ENCODE measurements at places on chromosomes 7 and 10.

- DNase-seq: no peak
Observed at GRCh38 chr10:94006591-94007550, 13.1 kb downstream of the PLCE1 start.

GRCh38 chr7:452791-453455 is 66.7 kb downstream of the PDGFA start:
- no peak for DNase-seq

- no peak for DNase-seq
Observed at GRCh38 chr7:55348502-55348901, 16.6 kb upstream of the LANCL2 start.

GRCh38 chr7:131145026-131145425 is 182.7 kb upstream of the MKLN1 start:
- DNase-seq: no peak

DNA sequence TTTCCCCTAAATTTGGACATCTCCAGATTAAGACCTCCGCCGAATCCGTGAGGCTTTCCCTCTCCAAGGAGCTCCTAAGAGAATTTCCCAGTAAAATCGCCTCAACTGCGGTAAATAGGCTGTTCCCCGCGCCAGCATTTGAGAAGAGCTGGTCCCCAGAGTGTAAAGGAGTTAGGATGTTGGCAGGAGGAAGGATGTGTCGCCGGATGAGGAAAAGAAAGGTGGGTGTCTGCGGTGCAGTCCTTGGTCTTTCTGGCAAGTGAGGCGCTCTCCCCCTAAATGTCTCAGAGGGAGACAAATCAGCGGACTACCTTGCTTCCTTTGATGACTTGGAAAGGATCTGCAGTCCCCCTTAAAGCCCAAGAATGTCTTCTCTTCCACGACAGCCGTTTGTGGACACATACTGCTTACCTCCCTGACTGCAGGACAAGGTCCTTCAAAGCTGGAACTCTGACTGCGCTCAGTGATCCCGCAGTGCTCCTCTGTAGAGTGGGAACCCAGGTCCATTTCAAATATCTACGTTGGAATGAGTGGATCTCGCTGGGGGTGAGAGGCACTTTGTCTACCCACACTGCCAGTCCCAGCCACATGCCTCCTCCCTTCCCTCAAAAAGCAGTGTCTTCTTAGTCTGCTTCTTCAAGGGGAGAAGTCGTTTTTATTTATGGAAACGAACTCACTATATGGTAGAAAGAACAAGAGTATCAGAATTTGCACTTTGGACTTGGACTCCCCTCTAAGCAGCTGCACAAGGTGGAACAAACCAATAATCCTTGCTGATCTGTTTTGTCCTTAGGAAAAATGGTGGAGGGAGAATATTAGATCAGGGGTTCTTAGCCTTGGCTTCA is 1.1 kb upstream of the DLG5 start:
- DNase-seq: no peak

- no peak for DNase-seq
Observed at GRCh38 chr7:80721883-80722615, 83.6 kb downstream of the CD36 start.

DNA sequence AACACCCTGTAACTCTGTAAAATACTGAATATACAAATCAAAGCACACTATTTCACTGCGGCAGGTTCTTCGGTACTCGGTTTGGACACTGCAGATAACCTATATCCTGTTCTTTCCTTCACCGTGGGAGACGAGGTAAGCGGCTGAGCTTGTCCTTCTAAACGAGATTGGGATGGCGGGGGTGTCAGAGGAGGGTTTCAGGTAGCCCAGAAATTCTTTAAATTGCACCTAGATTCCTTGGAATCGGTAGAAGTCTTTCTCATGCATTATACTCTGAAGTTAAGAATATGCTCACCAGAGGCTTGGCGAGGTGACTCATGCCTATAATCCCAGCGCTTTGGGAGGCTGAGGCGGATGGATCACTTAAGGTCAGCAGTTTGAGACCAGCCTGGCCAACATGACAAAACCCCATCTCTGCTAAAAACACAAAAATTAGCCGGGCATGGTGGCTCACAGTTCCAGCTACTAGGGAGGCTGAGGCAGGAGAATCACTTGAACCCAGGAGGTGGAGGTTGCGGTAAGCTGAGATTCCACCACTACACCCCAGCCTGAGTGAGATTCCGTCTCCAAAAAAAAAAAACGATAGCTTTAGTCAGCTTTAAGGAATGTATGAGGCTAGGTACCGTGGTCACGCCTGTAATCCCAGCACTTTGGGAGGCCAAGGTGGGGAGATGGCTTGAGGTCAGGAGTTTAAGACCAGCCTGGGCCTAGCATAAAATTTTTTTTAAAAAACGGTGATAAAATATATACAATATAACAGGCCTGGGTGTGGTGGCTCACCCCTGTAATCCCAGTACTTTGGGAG is 10.1 kb upstream of the LAT2 start:
- no peak for DNase-seq

DNA sequence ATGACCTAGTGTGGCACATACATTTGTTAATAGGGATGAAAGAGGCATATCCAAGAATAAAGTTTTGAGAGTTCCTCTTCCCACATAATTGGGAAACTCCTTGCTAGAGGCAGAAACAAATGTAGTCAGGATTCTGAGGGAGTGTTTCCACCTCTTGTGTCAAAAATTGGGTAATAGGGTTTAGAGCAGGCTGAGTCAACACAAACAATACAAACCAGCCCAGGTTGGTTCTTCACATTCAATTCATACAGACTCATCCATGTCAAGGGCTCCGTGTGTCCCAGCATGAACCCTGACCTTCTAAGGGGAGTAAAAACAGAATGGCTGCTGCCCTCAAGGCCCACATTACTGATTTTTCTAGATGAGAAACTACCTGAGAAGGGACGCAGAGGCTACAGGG is 75.3 kb downstream of the GLI3 start:
- DNase-seq: no peak

GRCh38 chr7:2003451-2003930 is 229.3 kb downstream of the MAD1L1 start:
- no peak for DNase-seq

DNA sequence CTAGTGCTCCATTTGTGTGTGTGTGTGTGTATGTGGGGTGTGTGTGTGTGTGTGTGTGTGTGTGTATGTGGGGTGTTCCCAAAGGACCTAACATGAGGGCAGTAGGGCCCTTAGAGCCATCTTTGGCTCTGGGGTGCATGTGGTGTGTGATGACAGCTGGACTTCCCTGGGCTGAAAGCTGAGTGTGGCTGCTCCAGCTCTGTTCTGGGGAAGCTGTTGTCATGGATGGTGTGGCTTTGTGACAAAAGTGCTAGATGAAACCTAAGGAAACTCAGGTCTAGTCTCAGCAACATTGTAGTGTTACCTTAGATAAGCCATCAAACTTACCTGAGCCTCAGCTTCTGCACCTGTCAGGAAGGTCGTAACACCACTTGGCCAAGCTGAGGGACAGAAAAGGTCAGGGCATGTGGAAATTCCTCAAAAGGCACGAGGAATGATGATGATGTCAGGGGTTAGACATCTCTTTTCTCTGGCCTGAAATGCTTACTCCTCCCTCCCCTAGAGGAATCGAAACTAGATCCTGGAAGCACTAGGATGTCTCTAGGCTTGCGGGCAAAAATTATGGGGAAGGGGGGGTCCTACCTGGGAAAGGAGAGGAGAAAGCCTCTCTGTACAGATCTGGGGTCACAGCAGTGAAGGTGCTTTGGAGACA is 115.4 kb downstream of the RPS24 start:
- no peak for DNase-seq

GRCh38 chr10:6780008-6780677 is 200.1 kb upstream of the PRKCQ start:
- DNase-seq: no peak

DNA sequence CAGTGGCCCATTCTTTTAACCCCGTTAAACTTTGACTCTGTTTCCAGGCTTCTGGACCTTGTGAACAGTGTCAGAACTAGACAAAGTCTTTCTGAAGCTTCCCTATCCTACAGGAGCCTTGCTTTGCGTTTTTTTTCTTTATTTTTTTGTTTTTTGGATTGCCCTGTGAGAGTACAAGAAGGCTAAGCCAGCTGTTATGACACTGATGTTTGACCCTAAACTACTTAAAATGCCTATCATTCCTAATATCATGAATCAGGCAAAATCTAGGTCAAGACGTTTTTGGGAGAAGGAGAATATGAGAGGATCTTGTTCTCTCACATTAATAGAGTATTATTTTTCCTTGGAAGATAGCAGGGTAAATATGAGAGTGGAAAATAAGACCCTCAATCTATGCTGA is 79.8 kb downstream of the EPDR1 start:
- no peak for DNase-seq

GRCh38 chr7:11667071-11667809 is 164.8 kb downstream of the THSD7A start:
- DNase-seq: no peak

DNA sequence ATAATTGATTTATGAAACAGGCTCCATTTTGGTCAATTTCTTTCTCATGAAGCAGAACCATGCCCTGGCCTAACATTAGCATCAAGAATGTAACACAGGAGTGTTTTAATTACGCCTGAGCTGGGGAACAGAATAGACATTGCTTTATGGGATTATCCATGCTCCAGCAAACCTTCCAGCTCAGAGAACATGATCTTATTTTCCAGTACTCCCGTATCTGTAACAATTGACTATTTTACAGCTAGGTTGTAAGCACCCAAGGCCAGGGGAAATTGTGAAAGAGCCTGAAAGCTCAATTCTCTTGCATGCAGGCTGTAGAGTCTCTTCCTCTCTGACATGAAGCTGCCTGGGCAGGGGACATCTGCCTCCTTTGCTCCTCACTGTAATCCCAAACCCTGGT is 30.8 kb upstream of the CRYGN start:
- no peak for DNase-seq

GRCh38 chr7:103952408-103952807 is 37.0 kb downstream of the RELN start:
- DNase-seq: no peak

DNA sequence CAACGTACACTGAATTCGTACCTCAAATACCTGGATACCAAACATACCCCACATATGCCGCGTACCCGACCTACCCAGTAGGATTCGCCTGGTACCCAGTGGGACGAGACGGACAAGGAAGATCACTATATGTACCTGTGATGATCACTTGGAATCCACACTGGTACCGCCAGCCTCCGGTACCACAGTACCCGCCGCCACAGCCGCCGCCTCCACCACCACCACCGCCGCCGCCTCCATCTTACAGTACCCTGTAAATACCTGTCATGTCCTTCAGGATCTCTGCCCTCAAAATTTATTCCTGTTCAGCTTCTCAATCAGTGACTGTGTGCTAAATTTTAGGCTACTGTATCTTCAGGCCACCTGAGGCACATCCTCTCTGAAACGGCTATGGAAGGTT is 9.5 kb upstream of the SGCE start:
- no peak for DNase-seq

DNA sequence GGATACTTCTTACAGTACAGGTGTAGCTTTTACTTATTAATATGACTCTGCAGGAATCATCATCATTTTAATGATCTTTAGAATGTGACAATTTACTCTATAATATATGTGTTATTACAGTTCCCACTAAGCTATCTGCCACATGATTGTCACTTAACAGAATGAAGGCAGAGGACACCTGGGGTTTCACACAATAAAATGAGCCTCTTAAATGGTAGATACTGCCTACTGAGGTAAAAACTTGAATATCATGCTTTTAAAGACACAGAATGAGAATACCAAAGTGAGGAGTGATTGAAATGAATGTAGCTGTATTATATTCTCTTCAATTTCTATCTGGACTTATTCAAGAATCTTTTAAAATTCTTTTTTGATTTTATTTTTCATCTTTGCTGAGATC is 1255.3 kb upstream of the LRRN3 start:
- DNase-seq: no peak

- no peak for DNase-seq
Observed at GRCh38 chr7:111883241-111883640, 320.9 kb upstream of the IMMP2L start.

- no peak for DNase-seq
Observed at GRCh38 chr10:89274928-89275327, 23.4 kb upstream of the LIPA start.

DNA sequence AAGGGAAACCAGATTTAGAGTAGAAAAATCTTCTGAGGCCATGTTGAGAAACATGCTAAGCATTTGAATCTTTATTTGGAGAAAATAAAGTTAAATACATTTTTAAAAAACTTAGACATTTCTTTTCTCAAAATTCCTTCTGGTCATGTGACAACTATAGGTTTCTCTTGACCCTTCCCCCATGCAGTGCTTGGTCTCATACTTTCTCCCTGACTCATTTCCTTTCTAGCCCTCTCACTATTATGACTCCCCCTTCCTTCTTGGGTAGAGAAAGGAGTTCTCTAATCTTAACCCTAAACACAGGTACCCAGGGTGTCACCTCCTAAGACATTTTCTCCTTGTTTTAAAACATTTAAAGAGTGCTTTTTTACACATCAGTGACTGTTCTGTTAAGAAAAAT is 179.5 kb upstream of the TMEM106B start:
- no peak for DNase-seq

DNA sequence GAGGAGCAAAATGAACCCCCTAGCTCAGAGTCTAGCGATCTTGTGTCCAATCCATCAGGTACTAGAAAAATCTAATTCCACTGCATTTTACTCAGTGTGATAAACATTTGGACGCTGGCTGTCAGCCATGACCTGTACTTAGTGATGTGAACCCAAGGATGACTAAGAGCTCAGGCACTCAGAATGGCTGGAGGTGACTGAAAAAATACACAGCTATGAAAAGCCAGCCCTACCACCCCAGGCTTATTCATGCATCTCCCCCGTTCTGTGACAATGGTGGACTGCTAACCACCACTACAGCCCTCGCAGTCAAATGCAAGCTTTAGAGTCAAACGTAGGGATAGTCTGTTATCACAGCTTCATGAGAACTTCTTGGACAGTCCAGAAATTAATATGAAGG is 14.9 kb downstream of the AFAP1L2 start:
- no peak for DNase-seq

- DNase-seq: no peak
Observed at GRCh38 chr7:96084881-96085553, 236.9 kb downstream of the SLC25A13 start.

DNA sequence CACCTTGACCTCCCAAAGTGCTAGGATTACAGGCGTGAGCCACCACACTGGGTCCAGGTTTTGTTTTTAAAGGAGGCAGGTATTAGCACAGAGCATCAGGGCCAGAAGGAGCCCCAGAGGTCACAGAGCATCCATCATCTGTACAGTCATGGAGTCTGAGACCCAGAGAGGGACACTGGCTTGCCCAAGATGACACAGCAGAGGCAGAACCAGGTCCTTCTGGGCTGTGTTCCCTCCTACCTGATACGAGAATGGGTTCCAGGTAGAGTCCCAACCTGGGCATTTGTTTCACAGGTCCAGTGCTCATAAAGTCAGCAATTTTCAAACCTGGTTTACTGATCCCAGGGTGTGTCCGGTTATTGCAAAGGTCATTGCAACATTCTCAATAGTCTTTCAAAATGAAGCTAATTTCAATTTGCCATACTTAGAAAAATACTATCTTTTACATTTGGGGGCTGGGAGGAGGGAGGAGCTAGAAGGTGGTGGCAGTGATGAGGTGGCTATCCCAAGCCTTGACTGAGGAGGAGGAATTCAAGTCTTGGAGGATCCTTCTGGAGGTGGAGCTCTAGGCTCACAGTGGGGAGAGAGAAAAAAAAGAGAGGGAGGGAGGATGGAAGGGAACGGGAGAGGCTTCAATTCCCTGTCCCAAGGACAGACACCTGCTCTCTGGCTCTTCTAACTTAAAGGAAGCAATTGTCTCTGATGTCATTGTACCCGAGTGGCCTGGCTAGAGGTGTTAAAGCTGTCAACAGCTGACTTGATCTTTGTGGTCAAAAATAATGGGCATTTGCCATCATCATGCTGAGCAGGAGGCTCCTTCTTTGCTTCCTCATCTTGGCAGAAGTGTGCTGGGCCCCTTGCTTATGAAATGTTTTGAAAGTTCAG is 8.1 kb downstream of the MXI1 start:
- DNase-seq: no peak
